ENCODE measurements at places on chromosomes 2 and 18.

DNA sequence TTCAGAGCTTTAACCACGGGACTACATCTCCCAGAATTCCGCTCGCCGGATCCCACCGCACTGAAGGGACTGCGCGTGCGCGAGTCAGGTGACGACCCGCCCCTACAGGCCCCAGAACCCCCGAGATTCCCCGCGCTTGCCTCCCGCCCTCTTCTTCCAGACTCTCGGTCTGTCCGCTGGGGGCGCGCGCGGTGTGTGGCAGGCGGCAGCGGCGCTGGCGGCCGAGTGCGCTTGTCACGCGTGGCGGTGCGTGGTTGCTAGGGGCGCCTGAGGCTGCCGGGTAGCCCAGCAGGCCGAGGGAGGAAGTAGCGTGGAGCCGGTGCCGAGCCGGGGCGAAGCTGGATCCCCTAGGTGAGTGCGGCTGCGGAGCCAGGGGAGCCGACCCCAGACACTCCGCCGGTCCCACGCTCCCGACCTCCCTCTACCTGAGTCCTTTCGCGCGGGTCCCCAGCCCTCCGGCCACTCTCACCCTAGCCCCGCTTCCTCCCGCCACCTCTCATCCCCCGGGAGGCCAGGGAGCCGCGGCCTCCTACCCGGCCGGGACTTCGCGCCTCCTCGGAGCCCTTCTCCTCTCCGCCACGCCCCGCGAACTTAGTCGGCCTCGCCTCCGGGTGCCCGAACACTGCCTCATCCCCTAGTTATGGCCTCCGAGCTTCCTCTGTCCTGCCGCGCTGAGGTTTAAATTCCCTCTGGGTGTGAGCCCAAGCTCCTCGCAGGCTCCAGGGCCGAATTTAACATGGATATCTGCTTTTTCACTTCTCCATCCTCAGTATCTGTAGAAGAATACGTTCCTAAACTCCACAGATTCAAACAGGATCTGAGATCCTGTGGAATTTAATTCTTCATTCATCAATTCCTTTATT, at the start of gene TTLL4:
Gene TTLL4, plus strand, starts transcription at position 149 of the 863 bp plus-strand sequence. CDS start 26,842 bp downstream, outside the sequence.
- peak; percentile 97 for DNase-seq

DNA sequence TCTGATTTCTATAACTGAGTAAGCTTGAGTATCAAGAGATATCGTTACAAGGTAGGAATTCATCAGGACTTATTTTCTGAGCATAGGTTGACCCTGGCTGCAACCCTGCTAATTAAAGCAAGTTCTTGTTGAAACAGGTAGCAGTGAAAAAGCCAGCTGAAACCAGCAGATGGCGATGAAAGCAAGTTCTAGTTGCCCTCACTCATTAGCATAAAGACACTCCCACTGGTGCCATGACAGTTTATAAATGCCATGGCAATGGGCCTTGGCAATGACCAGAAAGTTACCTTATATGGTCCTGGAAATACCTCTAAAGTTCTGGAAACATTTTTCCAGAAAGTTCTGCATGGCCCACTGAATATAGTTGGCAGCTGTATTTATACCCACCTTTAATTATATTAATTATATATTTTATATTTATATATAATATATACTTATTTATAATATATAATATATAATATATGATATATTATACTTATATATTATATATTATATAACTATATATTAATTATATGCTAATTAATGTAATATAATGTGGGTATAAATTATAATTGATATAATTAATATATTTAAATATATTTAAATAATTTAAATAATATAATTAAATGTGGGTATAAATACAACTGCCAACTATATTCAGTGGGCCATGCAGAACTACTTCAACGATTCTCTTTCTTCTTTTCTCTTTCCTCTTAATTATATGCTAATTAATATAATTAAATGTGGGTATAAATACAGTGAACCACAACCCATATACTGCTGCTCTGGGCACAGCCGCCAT, 188.0 kb downstream of the CDH7 start:
- peak; percentile 89 for DNase-seq

DNA sequence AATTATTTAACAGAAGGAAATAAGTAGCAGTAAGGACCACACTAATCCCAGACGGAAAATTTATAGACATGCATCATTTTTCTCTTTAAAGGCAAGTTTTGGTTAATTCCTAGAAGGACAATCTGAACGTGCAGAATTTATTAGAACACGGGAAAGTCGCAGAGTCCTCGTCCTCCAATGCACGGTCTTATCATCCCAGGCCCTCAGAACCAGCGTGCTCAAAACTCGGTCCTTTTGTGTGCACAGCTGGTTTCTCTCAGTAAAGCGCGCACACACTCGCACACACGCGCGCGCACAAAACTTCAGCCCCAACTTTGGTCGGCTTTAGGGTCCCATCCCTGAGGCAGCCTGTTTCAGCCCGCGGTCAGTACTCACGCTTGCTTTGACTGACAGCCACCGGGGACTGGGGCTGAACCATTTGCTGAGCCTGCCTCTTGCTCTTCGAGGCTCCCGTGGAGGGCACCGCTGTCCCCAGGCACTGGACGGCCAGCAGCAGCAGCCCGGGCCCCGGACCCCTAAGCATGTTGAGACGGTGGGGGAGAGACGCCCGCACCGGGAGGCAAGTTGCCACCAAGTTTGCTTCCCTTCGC, 493 bp downstream of the FN1 start:
- DNase-seq, result peak; percentile 82

DNA sequence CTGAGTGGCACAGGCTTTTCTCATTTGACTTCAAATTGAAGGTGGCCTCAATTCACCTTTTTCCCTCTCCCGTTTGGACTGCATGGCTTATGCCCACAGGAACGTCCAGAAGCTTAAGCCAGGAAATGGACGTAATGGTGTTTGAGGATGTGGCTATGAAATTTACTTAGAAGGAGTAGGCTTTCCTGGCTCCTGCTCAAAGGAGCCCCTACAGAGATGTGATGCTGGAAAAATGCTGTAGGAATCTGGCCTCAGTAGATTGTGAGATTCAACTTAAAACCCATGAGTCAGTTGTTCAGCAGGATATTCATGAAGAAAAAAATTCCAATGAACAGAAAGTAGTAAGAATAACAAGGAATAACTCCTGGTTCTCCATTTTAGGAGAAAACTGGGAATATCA, 129.0 kb downstream of the ICOS start:
- no peak for DNase-seq

DNA sequence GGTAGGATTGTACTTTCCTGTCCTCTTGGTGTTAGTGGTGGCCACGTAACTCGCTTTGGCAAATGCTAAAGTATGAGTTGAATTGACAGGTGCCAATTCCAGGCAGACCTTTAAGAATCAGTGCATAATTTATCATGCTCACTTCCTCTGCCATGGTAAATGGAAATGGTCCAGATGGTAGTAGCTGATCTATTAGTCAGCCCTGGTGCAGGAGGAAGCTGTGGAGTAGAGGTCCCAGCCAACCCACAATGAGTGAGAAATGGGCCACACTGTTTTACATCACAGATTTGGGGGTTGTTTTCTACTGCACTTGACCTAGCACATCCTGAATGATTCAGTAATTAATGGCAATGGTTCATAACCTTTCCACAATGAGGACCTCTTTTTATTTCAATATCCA, 104.4 kb downstream of the RGPD3 start:
- DNase-seq, result no peak
